GM23338 (cell line): ENCODE measurements at places on chromosomes 4 and X.

- DNase-seq: peak; percentile 30
Measured at GRCh38 chr4:2570551-2571222, 34.2 kb downstream of the FAM193A start.

DNA sequence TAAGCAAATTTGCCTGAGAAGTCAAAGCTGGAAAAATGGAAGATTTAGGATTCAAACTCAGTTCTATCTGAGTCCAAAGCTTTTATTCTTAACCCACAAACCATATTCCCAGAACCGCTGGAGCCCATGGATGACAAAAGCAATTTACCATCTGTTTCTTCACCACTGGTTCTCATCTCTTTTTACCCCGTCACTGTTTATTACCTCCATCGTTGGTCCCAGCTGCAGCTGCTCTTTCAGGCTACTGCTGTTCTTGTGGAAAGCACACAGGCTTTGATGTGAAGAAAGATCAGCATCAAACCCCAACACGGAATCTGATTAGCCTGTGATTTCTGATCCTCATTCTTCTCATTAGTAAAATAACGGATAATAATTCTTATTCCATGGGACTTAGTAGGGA is 9.5 kb downstream of the FBXO8 start:
- DNase-seq: no peak

- DNase-seq: no peak
Measured at GRCh38 chr4:38177035-38177546, 216.9 kb downstream of the PTTG2 start.

GRCh38 chrX:47683829-47684205 is 24.8 kb upstream of the UXT start:
- no peak for DNase-seq

GRCh38 chr4:72084587-72085011 is 52.8 kb downstream of the NPFFR2 start:
- DNase-seq: no peak

GRCh38 chr4:23887989-23888388 is 1.9 kb downstream of the PPARGC1A start:
- DNase-seq: no peak

DNA sequence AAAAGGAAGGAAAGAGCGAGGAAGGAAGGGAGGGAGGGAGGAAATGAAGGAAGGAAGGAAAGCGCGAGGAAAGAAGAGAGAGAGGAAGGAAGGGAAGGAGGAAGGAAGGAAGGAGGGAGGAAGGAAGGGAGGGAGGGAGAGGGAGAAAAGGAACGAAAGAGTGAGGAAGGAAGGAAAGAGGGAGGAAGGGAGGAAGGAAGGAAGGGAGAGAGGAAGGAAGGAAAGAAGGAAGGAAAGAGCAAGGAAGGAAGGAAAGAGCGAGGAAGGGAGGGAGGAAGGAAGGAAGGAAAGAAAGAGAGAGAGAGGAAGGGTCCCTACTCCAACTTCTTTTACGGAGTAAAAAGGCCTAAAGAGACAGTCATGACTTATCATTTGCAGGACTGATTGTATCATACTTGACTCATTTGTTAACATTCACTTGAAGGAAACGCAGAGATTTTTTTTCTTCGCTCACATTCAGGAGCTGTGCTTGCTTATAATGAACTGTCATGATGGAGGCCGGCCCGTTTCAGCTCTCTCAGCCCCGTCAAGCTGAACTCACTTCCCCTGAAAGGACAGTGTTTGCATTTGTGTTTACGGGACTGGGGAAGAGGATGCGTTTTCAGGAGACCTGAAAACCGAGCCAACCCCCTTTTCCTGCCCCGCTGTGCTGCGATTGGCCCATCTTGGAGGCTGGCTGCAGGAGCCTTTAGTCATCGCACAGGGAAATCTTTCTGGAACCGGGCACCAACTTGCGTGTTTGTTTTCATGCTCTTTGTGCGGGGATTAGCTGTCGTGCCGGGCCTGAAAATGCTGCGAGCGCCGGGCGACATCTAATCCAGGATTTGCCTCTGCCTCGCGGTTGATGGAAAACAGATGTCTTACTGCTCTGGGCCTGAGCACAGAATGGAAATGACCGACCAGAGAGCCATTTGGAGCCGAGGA is 17.8 kb downstream of the TRIM2 start:
- DNase-seq: peak; percentile 84

DNA sequence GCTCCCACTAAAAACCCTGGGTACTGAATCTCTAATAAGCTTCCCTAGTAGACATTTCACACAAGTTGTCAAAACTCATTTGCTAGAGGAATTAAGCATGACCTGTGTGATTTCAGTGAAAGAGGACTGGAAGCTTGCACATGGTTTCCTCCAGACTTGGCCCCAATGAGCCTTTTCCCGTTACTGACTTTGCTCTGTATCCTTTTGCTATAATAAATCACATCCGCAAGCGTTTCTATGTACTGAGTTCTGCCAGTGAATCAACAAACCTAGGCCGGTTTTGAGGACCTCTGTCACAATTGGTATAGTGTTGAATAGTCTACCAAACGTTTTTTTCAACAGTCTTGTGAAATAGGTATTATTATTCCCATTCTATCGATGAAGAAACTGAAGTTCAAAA is 8.2 kb downstream of the ATP11C start:
- no peak for DNase-seq

DNA sequence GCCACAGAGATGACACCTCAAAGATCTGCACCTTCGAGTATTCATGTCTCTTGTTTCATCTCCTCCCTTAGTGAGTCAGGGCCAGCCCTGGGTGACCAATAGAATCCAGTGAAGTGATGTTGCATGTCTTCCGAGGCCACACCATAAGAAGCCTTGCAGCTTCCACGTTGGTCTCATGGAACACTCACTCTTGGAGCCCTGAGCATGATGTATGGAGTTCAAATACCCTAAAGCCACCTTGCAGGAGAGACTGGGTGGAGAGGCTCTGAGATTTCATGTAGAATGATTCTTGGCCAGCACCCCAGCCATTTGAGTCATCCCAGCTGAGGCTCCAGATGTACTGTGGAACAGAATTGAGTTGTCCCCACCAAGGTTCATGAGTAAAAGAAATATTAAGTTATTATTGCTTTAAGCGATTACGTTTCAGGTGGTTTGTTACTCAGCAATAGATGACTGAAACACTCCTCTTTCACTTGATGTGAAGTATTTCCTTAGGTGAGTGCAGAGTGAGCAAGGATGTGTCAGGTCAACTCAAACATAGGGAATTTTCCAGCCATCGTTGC is 5.0 kb upstream of the RP2 start:
- DNase-seq: no peak

GRCh38 chrX:72097098-72097497 is 34.6 kb downstream of the RTL5 start:
- no peak for DNase-seq

- no peak for DNase-seq
Measured at GRCh38 chrX:72125331-72126047, 6.2 kb downstream of the RTL5 start.

DNA sequence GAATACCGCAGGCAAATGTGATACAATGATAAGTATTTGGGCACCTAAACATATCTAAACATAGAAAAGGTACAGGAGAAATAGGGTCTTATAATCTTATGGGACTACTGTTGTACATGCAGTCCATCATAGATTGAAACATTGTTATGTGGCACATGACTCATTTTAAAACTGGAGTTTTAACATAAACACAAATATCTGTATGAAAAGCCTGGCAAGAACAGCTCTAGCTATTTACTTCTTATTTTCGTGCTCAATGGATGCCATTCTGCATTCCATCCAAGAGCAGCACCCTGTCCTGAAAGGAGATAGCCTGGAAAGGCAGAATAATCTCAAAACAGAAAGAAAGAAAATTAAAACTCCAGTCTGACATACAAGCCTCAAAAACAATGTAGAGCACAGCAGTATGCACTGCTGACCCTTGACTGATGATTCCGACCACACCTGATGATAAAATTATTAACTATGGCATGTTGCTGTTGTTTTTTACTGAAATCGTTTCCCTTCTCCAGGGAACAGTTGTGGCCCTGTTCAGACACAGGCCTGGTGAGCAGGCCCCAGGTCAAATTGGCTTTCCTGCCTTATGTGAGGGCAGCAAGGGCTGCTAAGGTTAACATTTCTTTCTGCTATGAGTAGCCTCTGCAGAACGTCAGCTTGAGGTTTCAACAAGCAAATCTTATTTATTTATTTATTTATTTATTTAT is 152.7 kb downstream of the APBB2 start:
- no peak for DNase-seq

- peak; percentile 47 for DNase-seq
Measured at GRCh38 chr4:42513748-42514492, 116.6 kb downstream of the SHISA3 start.

DNA sequence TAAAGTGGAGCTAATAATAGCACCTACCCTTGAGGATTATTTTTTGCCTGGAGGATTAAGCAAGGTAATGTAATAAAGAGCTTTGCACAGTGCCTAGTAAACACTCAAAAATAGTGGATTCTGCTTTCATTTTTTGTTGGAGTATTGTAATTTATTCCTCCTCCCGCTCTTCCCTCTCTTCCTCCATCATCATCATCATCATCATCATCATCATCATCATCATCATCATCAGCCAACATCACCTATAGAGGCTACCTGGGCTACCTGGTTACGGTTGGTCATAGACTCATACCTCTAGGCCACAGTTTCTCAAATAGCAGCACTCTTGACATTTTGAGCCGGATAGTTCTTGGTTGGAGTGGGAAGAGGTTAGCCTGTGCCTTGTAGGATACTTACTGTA is 126.9 kb upstream of the TEX13A start:
- no peak for DNase-seq

DNA sequence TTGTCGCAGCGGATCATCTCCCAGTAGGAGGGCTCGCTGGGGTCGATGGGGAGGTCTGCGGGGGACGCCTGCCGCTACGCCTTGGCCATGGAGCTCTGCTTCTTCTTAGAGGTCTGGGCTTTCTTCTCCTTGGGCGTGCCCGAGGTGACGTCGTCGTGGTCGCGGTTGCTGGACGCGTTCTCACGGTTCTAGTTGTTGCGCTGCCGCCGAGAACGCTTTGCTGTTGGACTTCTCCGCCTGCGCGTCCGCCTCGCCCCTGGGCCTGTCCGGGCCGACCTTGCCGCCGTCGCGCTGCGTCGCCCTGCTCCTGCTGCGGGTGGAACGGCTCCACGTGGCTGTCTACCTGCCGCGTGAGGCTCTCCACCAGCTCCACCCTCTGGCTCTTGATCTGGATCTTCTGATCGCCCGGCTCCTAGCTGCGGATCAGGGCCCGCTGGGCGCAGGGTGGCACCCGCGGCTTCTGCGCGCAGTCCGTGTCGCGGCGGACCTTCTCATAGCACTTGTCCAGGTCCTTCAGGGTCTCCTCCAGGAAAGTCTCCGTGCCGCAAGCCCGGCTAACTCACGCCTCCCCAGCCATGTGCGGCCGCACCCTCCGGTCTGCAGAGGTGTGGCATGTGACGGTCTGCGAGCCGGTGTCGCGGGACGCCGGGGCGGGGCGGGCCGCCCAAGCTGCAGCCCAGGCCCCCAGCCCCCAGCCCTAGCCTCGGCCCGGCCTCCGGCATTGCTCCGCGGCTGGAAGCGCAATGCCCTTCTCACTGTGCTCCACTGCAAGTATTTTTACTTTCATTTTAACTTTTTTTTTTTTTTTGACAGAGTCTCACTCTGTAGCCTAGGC is 40.5 kb upstream of the OGT start:
- DNase-seq: peak; percentile 39

DNA sequence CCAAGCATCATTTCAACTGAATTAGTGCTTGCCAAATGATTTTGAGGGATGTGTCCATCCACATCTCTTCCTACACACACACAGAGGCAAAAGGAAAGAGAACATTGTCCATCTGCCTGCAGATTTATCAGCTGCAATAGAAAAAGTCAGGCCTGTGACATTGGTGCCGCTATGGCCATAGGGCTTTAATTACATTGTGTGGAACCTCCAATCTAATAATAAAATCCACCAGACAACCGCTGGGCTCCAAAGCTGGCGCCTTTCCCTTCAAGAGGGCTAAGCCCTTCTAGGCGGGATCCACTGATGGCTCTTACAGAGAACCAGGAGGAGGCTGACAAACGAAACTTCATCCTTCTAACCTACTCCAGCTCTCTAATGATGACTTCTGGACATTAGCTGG is 60.6 kb downstream of the PHOX2B start:
- DNase-seq: no peak

DNA sequence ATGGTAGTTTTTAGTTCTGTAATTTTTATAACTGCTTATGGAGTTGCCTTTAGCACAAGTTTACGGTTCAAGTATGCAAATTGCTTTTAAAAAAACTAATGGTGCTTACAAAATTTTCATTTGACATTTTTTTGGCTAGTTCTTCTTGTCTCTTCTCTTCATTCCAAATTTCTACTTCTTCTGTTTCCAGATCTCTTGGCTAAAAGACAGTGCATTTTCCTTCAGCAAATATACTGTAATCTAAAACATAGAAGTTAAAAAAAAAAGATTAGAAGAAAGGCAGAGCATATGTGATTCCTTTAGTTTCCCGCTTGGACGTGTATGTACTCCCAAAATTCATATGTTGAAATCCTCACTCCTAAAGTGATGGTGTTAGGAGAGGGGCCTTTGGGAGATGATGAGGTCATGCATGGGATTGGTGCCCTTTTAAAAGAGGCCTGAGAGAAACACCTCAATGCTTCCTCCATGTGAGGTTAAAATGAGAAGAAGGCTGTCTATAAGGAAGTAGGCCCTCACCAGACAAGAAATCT is 132.1 kb upstream of the NPY2R start:
- DNase-seq: no peak

DNA sequence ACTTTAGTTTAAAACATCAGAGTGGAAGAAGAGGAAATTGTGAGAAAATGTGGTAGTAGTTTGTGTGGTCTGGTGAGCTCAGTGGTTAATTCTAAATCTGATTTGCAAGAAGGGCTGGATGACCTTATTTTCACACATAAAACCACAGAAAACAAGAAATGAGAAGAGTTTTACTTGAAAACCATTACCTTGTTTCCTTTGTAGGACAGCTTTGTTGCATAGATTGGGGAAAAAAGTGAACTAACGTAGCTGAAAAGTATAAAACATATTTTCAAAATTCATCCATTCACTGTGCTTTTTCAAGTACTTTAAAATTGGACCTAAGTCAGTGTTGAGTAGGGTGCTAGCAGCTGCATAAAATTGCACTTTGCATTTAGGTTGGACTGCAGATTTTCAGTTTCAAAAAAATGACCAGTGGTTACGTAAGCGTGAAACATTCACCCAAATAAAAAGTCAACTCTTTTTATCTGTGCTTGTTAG is 211.3 kb downstream of the ARHGAP10 start:
- DNase-seq: no peak
